Panc1 (cell line): ENCODE measurements at places on chromosomes 7 and 10. TPM values are rescaled to one million over a fixed set of nuclear protein-coding genes. Genes with fewer than 3 reads are reported as not detected.

Gene PODXL
- total RNA-seq: 32.3 TPM

Gene FXYD4
- total RNA-seq: not detected

Gene SPDYE11
- not detected for total RNA-seq

Gene CYP26C1
- total RNA-seq: 1.1 TPM

Gene HECW1
- 0.77 TPM for total RNA-seq

- no peaks in the 10 kb centered on the region for H3K27me3 ChIP-seq
- no peaks in the 10 kb centered on the region for H3K4me1 ChIP-seq
- no peaks in the 10 kb centered on the region for H3K36me3 ChIP-seq
- DNase-seq: no peak
- H3K27ac ChIP-seq: no peak overlapping the region
These were observed 36.3 kb downstream of the STRA8 start for GRCh38 chr7:135269921-135270320.

DNA sequence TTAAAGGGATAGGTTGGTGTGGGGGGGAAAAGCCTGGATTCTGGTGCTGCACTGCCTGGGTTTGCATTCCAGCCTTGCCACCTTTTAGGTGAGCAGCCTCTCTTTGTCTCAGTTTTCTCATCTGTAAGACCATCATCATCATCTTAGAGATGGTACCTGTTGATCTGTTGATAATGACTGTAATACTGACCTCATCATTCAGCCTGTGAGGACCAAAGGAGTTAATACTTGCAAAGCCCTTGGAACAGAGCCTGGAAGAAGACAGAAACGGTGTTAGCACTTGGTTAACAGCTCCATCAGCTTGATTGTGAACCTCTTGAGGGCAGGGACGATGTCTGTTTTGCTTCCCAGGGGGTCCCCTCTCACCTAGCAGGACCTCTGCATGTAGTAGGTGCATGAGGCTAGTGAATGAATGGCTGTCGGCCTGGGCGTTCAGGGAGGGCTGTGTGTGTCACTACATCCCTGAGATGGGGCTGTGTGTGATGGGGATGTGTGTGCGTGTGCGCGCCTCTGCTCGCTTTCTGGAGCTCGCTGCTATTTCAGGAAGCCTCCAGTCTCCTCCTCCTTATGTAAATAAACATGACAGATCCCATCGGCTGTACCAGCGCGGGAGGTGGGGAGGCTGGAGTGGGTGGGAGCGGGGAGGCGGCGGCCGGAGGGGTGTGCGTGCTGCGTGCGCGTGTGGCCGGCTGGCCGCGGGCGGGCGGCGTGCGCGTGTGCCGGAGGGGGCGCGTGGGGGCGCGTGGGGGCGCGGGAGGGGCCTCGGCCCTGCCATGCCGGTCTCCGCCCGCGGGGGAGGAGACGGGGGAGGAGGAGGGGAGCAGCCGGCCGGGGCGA lies 61.2 kb downstream of the NEURL1 start:
- no peak overlapping the region for H3K27ac ChIP-seq
- no peaks in the 10 kb centered on the region for H3K4me1 ChIP-seq
- H3K36me3 ChIP-seq: no peaks in the 10 kb centered on the region

DNA sequence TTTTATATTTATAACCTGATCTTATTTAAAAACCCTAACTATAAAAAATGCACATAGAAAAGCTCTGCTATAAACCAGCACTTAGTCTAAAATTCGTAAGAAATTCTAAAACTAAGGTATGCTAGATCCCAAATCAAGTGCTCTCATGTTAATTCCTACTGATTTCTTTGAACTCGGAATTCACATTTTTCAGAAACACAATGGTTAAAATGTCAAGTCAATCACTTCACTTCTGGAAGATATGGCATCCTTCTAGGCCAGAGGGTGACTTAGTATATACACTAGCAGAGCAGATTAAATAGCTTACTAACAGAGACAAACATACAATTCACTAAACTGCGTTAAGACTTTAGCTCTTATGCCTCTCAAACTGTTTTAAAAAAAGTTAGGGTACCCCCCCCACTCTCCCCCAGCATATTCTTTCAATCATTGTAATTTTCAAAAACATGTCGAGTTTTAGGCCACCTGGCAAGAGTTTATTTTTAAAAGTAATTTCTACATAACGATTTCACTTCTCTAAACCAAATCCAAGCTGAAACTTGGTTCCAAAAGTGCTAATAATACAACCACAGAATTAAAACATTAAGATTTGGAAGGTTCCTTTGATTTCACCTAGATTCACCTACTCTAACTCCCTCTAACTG lies 129.4 kb downstream of the NRBF2 start:
- no peaks in the 10 kb centered on the region for H3K36me3 ChIP-seq
- H3K27ac ChIP-seq: peak overlapping the region; percentile 51
- DNase-seq: no peak
- H3K27me3 ChIP-seq: no peaks in the 10 kb centered on the region
- H3K4me3 ChIP-seq: no peak overlapping the region

GRCh38 chr7:127995156-127995880 lies 35.9 kb downstream of the LRRC4 start:
- H3K27ac ChIP-seq: no peak overlapping the region
- no peak overlapping the region for H3K4me3 ChIP-seq
- H3K27me3 ChIP-seq: no peaks in the 10 kb centered on the region
- no peaks in the 10 kb centered on the region for H3K4me1 ChIP-seq

- no peaks in the 10 kb centered on the region for H3K36me3 ChIP-seq
- H3K4me3 ChIP-seq: no peak overlapping the region
- no peak overlapping the region for H3K27ac ChIP-seq
- no peak for DNase-seq
- H3K27me3 ChIP-seq: no peaks in the 10 kb centered on the region
These were observed 121.1 kb downstream of the AOAH start for GRCh38 chr7:36602934-36603887.

- no peak for DNase-seq
- no peaks in the 10 kb centered on the region for H3K4me1 ChIP-seq
- no peak overlapping the region for H3K4me3 ChIP-seq
- no peak overlapping the region for H3K27ac ChIP-seq
- no peaks in the 10 kb centered on the region for H3K27me3 ChIP-seq
These were observed 55.7 kb downstream of the ADAM12 start for GRCh38 chr10:126332576-126332975.

- H3K27me3 ChIP-seq: no peaks in the 10 kb centered on the region
- no peak overlapping the region for H3K27ac ChIP-seq
- H3K36me3 ChIP-seq: no peaks in the 10 kb centered on the region
These were observed 252.1 kb downstream of the GLI3 start for GRCh38 chr7:41984888-41985287.

DNA sequence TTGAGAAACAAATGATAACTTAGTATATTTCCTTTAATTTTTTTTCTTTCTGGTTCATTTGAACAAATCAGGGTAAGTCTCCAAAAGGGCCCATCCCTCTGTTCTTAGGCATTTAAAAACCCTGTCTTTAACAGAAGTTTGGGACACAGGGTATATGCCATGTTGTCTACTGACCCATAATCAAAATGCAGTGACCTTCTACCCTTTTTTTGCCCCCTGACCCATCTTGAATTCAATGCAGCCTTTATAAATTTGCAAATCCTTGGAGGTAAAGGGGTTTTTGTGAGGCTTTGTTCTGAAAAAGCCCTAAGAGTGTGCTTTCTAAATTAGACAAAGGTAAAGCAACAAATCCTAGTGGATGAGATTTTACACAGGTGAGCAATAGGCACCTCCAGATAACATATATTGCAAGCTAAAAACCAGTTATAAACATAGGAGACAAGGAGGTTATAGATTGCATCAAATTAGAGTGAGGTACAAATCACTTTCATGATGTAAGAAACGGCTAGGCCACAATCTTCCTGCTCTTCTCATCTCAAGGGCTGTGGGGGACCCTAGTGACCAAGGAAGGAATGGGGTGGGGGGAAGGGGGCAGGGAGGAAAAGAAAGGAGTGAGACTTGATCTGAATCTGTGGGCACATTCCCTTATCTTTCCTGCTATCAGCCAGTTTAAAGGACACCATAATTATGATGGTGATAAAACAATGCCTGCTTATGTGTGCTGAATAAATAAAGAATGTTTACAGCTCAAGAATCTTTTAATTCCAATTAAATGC lies 2.7 kb downstream of the SKIDA1 start:
- peaks cover 35% of the 10 kb centered on the region for H3K4me1 ChIP-seq
- H3K27ac ChIP-seq: peak overlapping the region; percentile 89
- no peaks in the 10 kb centered on the region for H3K36me3 ChIP-seq
- H3K4me3 ChIP-seq: no peak overlapping the region

DNA sequence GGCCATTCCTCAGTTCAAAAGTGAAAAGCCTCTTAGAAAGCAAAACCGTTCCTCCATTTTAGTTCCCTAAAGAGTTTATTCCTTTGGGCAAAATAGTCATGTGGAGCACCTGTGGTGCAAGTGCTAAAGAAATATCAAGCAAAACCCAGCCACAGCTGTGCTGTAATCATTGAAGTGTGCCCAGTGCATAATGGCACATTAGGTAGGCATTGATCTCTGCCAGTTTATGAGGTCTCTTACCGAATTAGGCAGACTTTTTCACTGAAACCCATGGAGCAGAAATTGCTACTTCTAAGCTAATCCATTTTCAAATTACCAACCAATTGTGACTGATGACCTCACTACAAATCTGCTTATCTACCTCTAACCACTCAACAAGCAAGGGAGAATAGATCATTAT lies 97.2 kb upstream of the SEMA3A start:
- DNase-seq: no peak
- no peaks in the 10 kb centered on the region for H3K27me3 ChIP-seq
- no peak overlapping the region for H3K27ac ChIP-seq
- H3K4me3 ChIP-seq: no peak overlapping the region
- H3K36me3 ChIP-seq: no peaks in the 10 kb centered on the region
